ENCODE measurements at places on chromosomes 12 and 14.

- no peak for DNase-seq
Measured at GRCh38 chr12:76457010-76457409, 102.6 kb downstream of the OSBPL8 start.

DNA sequence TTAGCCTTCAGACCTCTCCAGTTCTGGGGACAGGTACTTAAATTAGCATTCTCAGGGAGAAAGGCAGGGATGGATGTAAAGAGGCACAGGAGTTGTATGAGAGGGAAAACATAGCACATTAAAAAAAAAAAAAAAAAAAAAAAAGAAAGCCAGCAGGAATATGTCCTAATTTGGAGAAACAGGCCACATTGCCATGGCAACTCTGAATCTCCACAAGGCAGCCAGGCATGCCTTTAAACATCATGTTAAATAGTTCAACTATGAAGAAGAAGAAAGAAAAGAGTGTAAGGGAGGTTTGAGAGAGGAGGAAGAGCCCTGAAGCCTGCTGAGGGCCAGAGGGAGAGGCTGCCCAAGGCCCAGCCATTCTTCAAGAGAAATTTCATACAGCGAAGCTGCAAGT lies 145.8 kb downstream of the GRIN2B start:
- no peak for DNase-seq

DNA sequence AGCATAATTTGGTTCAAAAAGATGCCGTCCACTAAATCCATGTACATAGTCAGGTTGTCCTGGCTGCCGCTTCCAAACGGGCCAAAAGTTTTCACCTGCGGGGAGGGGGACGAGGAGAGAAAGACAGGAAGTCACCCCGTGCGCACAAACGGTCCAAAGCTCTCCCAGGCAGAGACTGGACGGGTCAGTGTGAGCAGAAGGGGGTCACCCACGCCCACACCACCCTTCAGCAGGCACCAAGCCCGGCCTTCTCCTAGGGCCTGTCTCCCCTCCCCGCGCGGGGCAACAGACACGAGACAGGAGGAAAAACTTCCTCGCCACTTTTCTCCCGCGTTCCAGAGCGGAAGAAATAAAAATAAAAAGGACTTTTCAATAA lies 888 bp downstream of the CCDC88C start:
- no peak for DNase-seq

DNA sequence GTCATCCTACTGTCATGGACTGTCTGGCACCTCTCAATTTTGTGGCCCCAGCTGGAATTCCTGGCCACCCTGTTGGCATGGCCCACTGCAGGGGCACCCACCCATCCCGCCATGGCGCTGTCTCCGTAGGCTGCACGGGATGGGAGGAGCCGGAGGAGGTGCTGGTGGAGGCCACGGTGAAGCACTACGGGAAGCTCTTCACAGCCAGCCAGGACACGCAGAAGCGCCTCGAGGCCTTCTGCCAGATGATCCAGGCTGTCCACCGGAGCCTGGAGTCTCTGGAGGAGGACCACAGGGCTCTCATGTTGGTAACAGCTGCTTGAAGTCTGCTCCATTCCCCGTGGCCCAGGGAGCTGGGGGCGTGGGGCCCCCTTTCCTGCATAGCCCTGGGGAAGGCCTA lies 3.9 kb downstream of the CCDC197 start:
- no peak for DNase-seq

DNA sequence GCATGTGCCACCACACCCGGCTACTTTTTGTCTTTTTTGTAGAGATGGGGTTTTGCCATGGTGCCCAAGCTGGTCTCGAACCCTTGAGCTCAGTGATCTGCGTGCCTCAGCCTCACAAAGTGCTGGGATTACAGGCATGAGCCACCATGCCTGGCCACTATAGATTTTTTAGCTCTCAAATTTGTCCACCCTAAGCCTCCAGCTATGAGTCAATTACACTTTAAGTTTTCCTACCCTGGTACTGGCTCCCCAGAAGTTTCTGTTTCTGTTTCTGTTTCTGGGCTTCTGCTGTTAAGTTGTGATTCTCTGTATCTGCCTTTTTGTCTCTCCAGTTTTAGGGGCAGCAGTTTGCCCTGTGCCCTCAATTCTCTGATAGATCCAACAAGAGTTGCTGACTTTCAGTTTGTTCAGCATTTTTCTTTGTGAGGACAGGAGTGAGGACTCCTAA lies 4.4 kb upstream of the TINF2 start:
- DNase-seq = no peak

- DNase-seq = no peak
Measured at GRCh38 chr14:33726685-33727084, 224.2 kb downstream of the EGLN3 start.

DNA sequence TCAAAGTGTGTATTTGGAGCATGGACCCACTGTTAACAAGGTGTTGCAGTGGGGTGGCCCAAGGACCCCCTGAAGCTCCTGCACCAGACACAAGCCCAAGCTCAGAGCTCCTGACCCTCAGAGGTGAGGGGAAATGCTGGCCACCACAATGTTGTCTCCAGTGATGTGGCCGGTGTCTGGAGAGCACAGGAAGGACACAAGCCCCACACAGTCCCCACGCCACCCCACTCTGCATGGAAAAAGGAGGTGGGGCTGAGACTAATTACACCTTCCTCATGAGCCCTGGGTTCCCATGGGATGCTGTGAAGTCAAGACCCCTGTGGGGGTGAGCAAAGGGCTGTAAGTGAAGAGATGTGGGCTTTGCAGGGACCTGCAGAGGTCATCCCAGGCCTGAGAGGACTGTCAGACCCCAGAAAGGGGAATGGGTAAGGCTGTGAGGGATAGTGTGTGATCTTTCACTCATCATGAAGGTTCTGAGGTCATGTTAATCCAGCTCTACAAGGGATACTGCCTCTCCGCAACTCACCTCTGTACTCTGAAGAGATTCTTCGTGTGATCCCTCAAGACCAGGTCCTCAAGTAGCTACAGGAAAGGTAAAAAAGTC lies 136.3 kb upstream of the DHRS4 start:
- DNase-seq = no peak

- no peak for DNase-seq
Measured at GRCh38 chr12:120006258-120006975, 17.4 kb downstream of the BICDL1 start.

- DNase-seq = no peak
Measured at GRCh38 chr12:75656648-75657047, 145.2 kb upstream of the KRR1 start.

GRCh38 chr14:103225476-103225875 lies 102.2 kb downstream of the TNFAIP2 start:
- DNase-seq = no peak

GRCh38 chr14:43525658-43526057 lies 981.4 kb downstream of the FSCB start:
- no peak for DNase-seq
